Hematopoietic multipotent progenitor cell treated with erythropoietin and hydrocortisone succinate and interleukin-3 and kit ligand, for 15 days (in vitro differentiated cells): ENCODE measurements at places on chromosomes 12 and 14.

- no peak for DNase-seq
Measured at GRCh38 chr12:124169577-124170284, 125.2 kb upstream of the RFLNA start.

GRCh38 chr14:101843665-101844064, 82.2 kb downstream of the PPP2R5C start:
- peak; percentile 40 for DNase-seq

DNA sequence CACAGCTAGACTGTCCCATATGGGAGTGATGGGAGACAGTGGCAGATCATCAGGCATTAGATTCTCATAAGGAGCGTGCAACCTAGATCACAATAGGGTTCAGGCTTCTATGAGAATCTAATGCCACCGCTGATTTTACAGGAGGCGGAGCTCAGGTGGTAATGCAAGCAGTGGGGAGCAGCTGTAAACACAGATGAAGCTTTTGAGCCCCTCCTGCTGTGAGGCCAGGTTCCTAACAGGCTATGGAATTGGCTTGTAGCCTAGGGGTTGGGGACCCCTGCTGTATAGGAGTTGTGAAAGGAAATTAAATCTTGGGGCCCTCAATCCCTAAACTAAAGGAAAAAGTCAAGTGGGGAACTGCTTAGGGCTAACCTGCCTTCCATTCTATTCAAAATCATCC, 29.6 kb downstream of the ADIPOR2 start:
- DNase-seq: no peak

DNA sequence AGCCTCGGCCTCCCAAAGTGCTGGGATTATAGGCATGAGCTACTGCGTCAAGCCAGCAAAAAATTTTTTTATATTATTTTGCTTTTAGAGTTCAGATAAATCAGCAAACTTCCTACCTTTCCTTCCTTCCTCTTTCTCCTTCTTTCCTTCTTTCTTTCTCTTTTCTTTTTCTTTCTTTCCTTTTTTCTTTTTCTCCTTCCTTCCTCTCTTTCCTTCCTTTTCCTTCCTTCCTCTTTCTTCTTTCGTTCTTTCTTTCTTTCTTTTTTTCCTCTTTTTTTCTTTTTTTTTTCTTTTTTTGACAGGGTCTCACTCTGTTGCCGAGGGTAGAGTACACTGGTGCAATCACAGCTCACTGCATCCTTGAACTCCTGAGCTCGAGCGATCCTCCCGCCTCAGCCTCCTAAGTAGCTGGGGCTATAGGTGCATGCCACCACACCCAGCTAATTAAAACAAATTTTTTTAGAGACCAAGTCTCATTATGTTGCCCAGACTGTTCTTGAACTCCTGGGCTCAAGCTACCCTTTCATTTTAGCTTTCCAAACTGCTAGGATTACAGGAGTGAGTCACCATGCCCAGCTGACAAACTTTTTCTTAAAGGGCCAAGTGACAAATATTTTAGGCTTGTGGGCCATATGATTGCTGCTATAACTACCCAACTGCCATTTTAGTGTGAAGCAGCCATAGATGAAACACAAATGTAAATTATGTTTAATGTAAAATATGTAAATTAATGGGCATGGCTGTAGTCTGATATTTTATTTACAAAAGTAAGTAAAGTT, 7.1 kb upstream of the WASHC4 start:
- DNase-seq: no peak

DNA sequence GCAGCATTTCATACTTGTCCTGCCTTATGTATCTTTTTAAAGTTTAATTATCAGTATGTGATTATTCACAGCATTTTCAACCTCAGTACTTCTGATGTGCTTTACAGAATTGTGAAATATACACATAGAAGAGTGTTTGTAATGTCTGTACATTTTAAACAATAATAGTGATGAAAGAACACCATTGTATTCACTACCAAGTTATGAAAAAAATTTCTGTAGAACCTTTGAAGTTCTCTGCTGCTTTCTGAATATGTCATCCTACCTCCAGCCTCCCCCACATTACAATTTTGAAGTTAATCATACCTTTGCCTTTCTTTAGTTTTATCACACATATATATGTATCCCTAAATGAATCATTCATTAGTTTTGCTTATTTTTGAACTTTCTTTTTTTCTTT, 24.8 kb downstream of the FRMD6 start:
- no peak for DNase-seq

GRCh38 chr14:58541633-58542022, 96.1 kb upstream of the DACT1 start:
- DNase-seq: no peak

DNA sequence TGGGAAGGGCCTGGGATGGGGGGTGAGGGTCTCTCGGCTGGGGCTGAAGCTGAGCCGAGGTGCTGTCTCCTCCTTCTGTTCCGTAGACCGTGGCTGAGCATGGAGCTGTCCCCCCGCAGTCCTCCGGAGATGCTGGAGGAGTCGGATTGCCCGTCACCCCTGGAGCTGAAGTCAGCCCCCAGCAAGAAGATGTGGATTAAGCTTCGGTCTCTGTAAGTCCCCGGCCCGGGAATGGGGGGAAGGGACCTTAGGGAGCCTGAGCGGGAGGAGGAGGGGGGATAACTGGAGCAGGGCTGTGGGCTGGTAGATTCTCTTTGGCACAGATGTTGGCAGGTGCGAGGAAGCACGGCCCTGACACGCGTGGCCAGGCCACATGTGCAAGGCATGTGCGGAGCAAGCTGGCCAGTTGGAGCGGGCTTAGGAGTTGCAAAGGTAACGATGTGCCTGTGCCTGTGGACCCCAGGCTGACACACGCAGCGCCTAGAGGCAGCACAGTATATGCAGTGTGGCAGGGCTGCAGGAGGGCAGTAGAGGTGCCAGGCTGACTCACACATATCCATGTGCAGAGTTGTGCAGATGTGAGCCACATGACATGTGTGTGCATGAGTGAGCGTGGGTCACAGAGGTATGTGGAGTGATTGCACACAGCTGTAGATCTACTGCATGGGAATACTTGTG, 512 bp downstream of the PDE1B start:
- DNase-seq: no peak

GRCh38 chr12:128075332-128075731, 191.6 kb upstream of the TMEM132C start:
- no peak for DNase-seq

DNA sequence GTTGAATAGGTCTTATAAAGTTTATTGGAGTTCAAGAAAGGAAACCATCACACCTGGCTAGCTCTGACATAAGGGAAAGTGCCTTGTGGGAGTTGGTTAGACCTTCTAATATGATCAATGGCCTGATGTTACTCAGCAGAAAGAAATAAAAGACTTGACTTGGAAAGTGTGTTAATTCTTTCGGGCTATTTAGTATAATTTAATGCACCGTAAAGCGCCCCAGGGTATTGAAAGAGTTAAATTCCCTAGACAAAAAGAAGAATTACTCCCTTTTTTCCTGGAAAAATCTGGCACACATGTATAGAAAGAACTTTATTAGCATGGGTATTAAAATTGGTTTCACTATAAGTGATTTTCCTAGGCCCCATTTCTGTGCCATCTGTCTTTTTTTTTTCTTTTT, 1125.7 kb upstream of the FLRT2 start:
- no peak for DNase-seq

DNA sequence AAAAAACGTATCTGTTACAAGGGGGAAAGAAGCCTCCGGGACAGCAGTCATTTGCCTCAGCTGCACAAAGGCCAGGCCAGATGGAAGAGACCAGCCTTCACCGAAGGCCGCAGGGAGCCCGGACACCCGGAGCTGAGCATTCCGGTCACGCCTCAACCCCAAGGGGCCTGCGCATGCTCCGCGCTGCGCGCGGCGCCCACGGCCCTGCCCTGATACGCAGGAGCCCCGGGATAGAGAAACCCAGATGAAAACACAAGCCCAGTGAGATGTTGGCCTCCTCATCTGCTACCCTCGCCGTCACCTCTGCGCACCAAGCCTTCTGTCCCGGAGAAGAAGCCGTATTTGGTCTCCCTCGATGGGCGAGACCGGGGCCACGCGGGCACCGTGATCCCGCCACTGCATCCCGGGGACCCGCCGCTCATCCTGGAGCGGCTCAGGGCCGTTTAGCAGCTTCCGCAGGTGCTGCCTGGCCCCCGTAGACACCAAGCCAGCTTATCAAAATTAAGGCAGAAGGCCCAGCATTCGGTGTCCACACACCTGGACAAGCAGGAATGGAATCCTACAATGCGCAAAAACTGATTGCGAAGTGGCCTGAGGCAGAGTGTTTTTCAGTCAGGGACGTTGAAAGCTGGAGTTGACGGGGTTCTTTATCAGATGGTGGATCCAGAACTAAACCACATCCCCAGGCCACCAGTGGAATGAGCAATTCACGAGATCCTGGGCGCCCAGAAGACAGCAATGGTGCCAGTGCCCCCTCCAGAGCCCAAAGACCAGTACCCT, 2.6 kb downstream of the OR8S1 start:
- DNase-seq: no peak

DNA sequence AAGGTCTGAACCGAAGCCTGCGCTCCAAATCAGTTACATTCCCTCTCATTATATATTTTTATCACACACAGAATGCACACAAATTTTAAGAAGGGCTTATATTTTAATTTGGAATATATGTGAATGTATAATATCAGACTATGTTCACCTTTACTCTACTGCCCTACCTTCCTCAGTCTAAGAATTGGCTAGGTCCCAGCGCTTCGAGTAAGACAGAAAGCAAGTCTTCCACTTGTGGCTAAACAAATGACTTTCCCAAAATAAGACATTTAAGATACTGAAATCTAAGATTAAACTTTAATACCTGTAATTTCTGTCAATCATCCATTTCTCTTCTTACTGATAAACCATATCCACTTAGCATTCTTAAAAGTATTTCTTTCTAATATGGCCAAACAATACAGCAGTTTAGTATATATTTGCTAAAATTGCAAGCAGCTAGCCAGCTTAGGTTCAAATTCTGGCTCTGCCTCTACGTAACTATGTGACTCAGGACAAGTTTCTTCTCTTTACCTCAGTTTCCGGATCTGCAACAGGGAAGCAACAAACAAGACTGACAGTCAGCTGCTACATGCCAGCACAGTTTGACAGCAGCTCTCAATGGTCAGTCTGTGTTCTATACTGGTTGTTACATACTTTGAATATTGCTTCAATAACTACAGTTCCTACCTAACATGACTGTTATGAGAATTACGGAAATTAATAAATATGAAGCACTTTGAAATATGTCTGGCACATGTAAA, 2.0 kb downstream of the INTS13 start:
- no peak for DNase-seq

DNA sequence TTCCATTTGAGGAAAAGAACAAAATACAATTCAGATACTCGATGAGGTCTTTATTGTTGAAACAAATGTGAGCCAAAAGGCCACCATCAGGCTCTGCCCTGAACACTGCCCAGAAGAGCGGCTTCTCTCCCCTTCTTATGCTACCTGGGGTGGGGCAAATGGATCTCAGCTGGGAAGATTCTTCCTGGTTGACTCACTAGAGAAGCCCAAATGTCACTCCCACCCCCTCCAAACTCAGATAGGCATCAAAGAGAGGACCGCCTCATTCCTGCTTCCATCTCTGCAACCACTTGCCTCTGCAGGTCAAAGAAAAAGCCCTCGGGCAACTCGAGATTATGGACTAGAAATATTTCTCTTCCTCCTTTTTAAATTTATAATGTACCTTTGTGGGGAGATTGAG, 55.8 kb downstream of the TBX3 start:
- no peak for DNase-seq

- no peak for DNase-seq
Measured at GRCh38 chr12:68831751-68832503, 23.9 kb downstream of the MDM2 start.

- no peak for DNase-seq
Measured at GRCh38 chr14:94058674-94059138, 22.3 kb downstream of the DDX24 start.
